Upper lobe of right lung (tissue), 1 donor: ENCODE measurements at places on chromosomes 3 and 15. TPM values are rescaled to one million over a fixed set of nuclear protein-coding genes. Genes with fewer than 3 reads are reported as not detected.

Gene GP9
- total RNA-seq = 1.2 TPM

Gene SI
- not detected for total RNA-seq

Gene NR2F2
- 88.1 TPM for total RNA-seq

GRCh38 chr3:100865442-100865841 lies 127.8 kb downstream of the ABI3BP start:
- H3K4me3 ChIP-seq = no peak overlapping the region
- H3K27ac ChIP-seq = peak overlapping the region; percentile 24
- H3K36me3 ChIP-seq = no peaks in the 10 kb centered on the region

GRCh38 chr15:30984118-30984517 lies 7.3 kb downstream of the MTMR10 start:
- H3K27ac ChIP-seq = peak overlapping the region; percentile 51
- DNase-seq = no peak
- peaks cover 34% of the 10 kb centered on the region for H3K4me1 ChIP-seq
- H3K27me3 ChIP-seq = no peaks in the 10 kb centered on the region
- no peak overlapping the region for H3K4me3 ChIP-seq

- no peak overlapping the region for H3K4me3 ChIP-seq
- H3K27me3 ChIP-seq = no peaks in the 10 kb centered on the region
- H3K36me3 ChIP-seq = no peaks in the 10 kb centered on the region
- DNase-seq = no peak
Measured at GRCh38 chr3:144444546-144444945, 472.9 kb downstream of the DIPK2A start.

GRCh38 chr15:63514531-63514943 lies 10.1 kb downstream of the USP3 start:
- H3K27me3 ChIP-seq = no peaks in the 10 kb centered on the region
- H3K36me3 ChIP-seq = no peaks in the 10 kb centered on the region
- peaks cover 70% of the 10 kb centered on the region for H3K4me1 ChIP-seq
- DNase-seq = no peak
- H3K4me3 ChIP-seq = no peak overlapping the region

- H3K27ac ChIP-seq = no peak overlapping the region
- DNase-seq = no peak
- no peaks in the 10 kb centered on the region for H3K27me3 ChIP-seq
- no peaks in the 10 kb centered on the region for H3K36me3 ChIP-seq
Measured at GRCh38 chr3:171851660-171852058, 8.5 kb downstream of the TMEM212 start.

GRCh38 chr15:67980773-67981685 lies 73.1 kb upstream of the PIAS1 start:
- DNase-seq = no peak
- no peak overlapping the region for H3K27ac ChIP-seq
- H3K36me3 ChIP-seq = no peaks in the 10 kb centered on the region

- no peak overlapping the region for H3K27ac ChIP-seq
- no peaks in the 10 kb centered on the region for H3K36me3 ChIP-seq
- H3K4me1 ChIP-seq = peaks cover 11% of the 10 kb centered on the region
- H3K4me3 ChIP-seq = no peak overlapping the region
Measured at GRCh38 chr15:72902245-72902918, 118.8 kb upstream of the ADPGK start.

GRCh38 chr15:66578286-66578875 lies 12.6 kb upstream of the LCTL start:
- H3K27ac ChIP-seq = no peak overlapping the region
- no peaks in the 10 kb centered on the region for H3K27me3 ChIP-seq
- no peaks in the 10 kb centered on the region for H3K4me1 ChIP-seq
